ENCODE measurements at places on chromosomes 4 and X.

DNA sequence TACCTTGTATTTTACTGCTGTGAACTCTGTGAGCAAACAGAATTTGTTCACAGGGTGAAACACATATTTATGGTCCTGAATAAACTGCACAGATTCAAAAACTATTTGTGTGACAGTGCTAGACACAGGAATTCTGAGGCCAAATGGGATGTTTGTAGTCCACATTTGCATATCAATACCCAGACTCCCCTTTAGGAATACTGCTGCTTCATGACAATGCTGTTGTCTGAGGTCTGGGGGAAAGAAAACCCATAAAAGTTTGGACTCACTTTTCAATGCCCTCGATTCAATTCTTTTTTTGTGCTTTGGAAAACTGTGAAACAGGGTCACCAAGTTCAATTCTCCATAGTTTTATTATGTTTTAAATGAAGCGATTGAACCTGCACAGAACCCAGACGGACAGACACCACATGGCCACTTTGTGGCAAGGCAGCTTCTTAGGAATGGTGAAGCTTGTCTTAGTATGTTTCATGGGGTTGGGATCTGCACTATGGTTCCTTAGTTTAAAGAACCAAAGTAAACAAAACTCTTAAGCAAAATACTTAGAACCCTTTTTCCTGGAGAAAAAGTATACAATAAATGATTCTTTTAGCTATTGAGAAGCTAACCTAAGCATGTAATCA, 92.3 kb upstream of the MAD2L1 start:
- no peak for DNase-seq

- no peak for DNase-seq
Observed at GRCh38 chr4:8871417-8872401, at the start of gene HMX1. Gene HMX1 (minus strand): TSS chr4:8871839. CDS start chr4:8871614, 225 bp downstream.

DNA sequence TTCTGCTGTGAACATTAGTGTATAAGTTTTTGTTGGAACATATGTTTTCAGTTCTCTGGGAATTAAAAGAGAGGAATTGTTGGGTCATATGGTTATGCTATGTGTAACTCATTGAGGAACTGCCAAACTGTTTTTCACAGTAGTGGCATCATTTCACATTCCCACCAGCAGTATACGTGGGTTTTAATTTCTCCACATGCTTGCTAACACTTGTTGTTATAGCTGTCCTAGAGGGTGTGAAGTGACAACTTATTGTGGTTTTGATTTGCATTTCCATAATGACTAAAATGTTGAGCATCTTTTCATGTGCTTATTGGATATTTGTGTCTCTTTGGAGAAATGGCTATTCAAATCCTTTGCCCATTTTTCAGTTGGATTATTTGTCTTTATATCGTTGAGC, 13.7 kb downstream of the APELA start:
- no peak for DNase-seq

- no peak for DNase-seq
Observed at GRCh38 chr4:962231-963208, 10.8 kb downstream of the DGKQ start.

DNA sequence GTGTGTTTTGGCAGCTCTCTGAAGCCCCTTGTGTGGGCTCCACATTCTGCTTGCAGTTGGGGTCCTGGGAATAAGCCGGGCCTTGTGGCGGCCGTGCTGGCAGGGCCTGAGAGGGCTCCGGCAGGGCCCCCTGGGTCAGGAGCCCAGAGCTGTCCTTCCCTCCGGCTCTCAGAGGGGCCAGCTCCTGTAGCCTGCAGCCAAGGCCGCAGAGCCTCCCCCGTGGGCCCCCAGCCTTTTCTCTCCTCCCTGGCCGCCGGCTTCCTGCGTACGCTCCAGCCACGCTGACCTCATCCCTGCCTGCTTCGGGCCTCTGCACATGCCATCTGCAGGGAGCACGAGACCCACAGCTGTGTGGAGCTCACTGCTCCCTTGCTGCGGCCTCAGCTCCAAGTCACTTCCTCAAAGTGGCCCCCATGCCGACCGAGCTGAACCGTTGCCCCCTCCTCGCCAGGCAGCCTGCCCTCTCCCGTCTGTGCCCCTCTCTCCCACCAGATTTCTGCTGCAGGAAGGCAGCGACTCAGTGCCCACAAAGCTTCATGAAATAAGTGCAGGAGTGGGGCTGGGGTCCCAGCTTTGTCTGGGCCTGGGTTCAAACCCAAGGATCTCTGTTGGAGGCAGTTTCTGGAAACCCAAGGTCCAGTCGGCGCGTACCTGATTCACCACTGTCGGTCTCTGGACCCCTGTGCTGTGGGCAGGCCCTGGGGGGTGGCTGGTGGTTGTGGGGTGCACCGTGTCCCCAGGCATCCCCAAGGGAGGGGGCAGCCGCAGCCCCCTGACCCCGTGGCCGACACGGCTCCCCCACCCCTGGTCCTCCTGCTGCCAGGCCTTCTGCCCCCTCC, 57.1 kb upstream of the NKX1-1 start:
- no peak for DNase-seq

- no peak for DNase-seq
Observed at GRCh38 chr4:53436251-53436650, 58.8 kb downstream of the FIP1L1 start.

- no peak for DNase-seq
Observed at GRCh38 chr4:153488006-153488891, 22.1 kb downstream of the TMEM131L start.

DNA sequence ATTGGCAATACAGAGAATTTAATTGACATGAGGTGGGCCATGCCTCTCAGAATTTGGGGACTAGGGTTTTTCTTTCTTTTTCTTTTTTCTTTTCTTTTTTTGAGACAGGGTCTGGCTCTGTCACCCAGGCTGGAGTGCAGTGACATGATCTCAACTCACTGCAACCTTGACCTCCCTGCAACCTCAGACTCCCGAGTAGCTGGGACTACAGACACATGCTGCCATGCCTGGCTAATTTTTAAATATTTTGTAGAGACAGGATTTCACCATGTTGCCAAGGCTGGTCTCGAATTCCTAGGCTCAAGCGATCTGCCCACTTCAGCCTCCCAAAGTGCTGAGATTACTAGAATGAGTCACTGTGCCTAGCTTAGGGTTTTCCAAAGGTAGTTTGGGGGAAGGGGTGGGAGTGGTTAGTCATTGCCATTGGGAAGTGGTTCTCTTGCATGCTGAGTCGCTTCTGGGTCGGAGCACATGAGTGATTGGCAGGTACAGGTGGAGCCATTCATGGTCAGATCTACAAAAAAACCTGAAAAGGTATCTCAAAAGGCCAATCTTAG, 54.5 kb downstream of the MID2 start:
- no peak for DNase-seq

Data from HuH-7 (cell line).